ENCODE measurements at places on chromosomes 7 and 10.

- DNase-seq, result no peak
Observed at GRCh38 chr7:157856873-157857577, 520.2 kb downstream of the DNAJB6 start.

GRCh38 chr7:40297741-40298311 lies 163.0 kb downstream of the SUGCT start:
- no peak for DNase-seq

GRCh38 chr7:100552532-100552931 lies 13.5 kb downstream of the AGFG2 start:
- DNase-seq, result no peak

GRCh38 chr7:47119261-47119865 lies 462.5 kb downstream of the TNS3 start:
- DNase-seq, result no peak

DNA sequence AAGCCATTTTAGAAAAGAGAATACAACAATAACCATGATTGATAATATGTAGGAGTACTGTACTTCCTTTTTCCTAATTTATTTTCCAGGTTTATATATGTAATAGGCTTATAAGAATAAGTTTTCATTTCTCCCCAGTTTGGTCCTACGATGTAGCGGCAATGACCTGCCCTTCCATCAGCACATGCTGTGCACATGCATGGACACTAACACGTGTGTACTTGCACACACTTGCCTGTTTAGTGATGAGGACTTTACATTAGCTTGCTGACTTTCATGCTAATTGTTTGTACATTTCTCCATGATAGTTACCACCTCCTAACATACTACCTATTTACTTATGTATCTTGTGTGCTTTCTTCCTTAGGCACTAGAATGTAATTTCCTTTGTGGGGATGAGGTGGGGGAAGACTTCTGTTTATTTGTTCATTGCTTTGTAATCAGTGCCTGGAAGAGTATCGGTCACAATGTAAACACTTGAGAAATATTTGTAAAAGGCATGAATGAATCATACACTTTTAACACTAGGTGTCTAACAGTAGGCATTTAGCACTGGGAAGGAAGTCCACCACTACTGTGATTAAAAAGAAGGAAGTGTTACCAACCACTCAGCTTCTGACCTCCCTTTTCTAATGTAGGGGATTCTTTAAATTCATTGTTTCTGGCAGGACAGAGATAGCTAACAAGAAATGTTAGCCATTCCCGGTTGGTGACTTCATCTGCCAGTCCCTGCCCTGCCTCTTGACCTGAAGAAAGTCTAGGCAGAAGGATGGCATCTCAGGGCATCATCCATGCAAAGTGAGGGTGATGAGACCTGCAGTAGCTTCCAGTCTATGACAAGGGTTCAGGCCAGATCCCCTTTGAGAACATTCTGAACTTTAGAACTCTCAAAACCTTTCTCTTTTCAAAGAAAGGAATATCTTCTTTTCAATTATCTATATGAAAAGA lies 120.2 kb upstream of the RAB18 start:
- peak; percentile 14 for DNase-seq

- no peak for DNase-seq
Observed at GRCh38 chr7:4119848-4120247, 562.2 kb upstream of the FOXK1 start.

GRCh38 chr7:30726296-30727006 lies 25.5 kb upstream of the INMT start:
- no peak for DNase-seq

DNA sequence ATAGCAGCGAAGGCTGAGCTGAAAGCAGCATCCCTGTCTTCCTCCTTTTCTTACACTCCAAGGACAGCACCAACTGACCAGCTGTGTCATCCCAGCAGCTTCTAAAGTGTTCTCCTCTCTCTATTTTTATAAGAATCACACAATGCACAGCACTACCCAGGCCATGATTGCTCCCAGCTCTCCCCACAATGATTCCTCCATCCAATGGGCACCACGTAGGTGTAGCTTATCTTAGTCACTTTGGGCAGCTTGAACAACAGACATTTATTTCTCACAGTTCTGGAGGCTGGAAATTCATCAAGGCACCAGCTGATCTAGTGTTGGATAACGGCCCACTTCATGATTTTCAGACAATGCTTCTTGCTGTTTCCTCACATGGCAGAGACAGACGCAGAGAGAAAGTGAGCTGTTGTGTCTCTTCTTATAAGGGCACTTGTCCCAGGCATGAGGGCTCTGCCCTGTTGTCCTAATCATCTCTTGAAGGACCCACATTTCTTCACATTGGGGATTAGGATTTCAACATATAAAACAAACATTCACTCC lies 92.0 kb upstream of the CDC14C start:
- DNase-seq, result no peak

DNA sequence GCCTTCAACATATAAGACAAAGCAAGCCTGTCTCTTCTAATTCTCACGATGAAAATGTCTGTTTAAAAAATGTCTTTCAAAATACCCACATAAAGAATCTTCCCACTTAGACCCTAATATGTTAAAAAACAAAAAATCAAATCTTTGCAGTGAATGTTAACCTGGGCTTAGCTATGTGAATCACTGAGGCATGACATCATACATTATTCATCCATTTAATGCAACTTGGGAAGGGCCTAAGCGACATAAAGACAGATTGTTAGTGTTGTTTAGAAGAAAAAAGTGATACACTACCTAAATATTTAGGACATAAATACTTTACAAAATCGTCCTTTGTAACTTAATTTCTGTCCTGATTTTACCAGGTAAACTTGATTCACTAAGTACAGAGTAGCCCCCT lies 648.5 kb upstream of the NRP1 start:
- DNase-seq, result no peak

GRCh38 chr10:23067939-23068775 lies 27.2 kb upstream of the MSRB2 start:
- peak; percentile 18 for DNase-seq

DNA sequence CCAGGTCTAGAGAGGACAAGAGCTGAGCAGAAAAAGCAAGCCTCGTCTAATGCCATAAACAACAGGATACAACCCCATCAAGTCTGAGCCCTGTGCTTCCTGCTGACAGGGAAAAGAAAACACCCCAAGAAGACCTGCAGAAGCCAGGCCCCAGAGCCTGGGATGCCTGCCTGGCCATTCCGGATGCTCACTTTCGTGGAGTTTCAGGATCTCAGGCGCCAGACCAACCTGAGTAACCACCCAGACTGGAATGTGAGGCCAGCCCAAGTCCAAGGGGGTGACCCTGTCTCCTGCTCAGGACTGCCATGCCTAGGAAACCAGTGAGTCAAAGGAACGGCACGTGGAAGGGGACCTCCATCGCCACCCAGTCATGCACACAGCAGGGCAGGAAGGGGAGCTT lies 74.3 kb downstream of the PLXNA4 start:
- DNase-seq, result no peak

- DNase-seq, result peak; percentile 6
Observed at GRCh38 chr7:30135301-30136116, 723 bp downstream of the MTURN start.

DNA sequence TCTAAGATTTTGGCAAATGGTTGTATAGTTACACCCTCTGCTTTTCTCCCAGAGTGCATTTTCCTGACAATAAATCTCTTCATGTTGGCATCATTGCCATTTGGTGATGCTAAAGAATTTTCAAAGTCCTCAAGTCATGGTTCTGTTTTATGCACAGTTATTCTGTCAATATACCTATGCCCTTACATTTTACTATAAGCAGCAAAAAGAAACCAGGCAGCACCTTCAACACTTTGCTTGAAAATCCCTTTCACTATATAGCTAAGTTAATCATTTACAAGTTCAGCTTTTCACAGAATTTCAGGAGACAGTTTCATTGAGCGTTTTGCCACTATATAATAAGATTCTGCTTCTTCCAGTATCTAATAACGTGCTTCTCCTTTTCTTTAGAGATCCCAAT lies 22.6 kb downstream of the FIGNL1 start:
- no peak for DNase-seq

GRCh38 chr10:1168763-1169162 lies 112.6 kb downstream of the WDR37 start:
- no peak for DNase-seq

DNA sequence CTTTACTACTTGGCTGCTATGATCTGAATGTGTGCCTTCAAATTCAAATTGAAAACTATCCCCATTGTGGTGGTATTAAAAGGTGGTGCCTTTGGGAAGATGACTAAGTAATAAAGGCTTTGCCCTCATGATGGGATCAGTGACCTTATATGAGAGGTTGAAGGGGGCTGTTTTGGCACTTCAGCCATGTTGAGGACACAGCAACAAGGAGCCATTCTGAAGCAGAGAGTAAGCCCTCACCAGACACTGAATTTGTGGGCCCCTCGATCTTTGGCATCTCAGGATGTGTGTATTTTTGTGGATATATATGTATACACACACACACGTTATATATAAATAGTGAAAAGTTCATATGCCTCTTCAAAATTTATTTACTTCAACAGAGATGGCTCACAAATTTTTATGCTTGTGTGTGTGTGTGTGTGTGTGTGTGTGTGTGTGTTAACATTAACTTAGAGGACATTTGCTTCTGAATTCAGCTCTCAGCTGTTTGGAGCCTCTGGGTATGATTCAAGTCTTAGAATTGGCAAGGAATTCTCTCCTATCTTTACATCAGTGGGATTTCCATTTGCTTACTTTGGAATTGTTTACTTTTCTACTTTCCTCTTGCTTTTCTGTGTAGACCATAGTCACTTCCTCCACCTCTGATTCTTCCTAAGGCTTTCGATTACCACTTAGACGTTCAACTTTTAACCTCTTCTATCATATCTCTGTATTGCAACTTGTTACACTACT lies 66.6 kb downstream of the MAGI2 start:
- no peak for DNase-seq

DNA sequence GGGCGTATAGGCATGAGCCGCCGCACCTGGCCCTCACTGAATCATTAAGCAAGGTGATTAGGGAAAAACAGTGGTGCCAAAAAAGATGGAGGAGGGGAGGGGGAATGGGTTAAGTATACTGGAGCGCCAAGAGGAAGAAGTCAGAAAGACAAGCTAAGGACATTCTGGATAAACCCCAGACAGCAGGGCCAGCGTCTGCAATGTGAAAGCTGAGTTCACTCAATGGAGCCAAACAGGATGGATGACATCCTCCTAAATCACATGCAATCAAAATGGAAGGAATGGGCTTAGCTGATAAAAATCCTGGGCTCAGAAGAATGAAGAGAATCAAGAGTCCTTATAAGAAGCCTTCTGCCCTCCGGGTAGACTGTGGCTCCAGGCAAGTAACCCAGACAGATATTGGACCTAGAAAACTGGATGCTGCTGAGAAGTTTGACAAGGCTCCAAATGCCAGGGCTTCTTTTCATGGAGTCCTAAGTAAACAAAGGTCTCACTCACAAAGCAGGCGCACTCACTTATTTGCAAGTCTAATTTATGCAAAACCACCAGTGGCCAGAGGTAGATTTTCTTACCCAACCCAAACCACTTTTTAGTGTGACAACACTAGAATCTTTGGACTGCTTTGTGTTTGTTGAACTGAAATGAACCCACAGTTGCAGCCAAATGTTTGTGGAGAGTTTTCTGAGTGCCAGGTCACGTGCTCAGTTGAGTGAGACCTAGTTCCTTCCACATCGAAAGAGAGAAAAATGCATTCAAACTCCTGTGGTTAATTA lies 519.1 kb upstream of the AUTS2 start:
- DNase-seq, result no peak

- DNase-seq, result no peak
Observed at GRCh38 chr7:130013241-130013640, 37.9 kb downstream of the ZC3HC1 start.

DNA sequence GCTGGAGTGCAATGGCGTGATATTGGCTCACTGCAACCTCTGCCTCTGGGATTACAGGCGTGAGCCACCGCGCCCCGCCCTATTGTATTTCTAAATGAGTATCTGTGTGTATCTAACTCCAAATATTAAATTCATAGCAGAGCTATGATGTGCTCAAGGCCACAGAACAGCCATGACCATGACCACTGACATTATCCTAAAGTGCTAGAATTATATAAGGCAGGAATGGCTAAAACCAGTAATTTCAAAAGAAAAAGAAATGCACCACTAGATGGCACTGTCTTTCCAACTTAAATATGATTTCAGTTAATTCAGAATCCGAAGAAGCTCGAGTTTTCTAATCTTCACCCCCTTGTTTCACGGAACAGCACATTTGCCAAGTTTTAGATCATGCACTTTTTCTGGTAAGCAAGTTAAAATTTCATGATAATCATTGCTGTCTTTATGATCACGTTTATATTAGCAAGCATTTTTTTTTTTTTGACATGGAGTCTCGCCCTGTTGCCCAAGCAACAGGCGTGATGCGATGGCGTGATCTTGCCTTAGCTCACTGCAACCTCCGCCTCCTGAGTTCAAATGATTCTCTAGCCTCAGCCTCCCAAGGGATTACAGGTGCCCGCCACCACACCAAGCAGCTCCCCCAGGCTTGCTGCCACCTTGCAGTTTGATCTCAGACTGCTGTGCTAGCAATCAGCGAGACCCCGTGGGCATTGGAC lies 65.3 kb downstream of the OR13A1 start:
- peak; percentile 24 for DNase-seq

GRCh38 chr10:124130198-124130900 lies 37.0 kb upstream of the CHST15 start:
- no peak for DNase-seq

- no peak for DNase-seq
Observed at GRCh38 chr10:110827410-110827809, 44.3 kb upstream of the PDCD4 start.

GRCh38 chr10:117743509-117743908 lies 201.0 kb downstream of the EMX2 start:
- no peak for DNase-seq

- DNase-seq, result no peak
Observed at GRCh38 chr7:46810986-46811385, 770.9 kb downstream of the TNS3 start.

GRCh38 chr7:7529328-7529727 lies 6.3 kb downstream of the COL28A1 start:
- DNase-seq, result peak; percentile 77

- DNase-seq, result no peak
Observed at GRCh38 chr10:89002226-89002978, 11.8 kb downstream of the FAS start.

GRCh38 chr7:79290398-79290797 lies 163.1 kb downstream of the MAGI2 start:
- DNase-seq, result no peak

DNA sequence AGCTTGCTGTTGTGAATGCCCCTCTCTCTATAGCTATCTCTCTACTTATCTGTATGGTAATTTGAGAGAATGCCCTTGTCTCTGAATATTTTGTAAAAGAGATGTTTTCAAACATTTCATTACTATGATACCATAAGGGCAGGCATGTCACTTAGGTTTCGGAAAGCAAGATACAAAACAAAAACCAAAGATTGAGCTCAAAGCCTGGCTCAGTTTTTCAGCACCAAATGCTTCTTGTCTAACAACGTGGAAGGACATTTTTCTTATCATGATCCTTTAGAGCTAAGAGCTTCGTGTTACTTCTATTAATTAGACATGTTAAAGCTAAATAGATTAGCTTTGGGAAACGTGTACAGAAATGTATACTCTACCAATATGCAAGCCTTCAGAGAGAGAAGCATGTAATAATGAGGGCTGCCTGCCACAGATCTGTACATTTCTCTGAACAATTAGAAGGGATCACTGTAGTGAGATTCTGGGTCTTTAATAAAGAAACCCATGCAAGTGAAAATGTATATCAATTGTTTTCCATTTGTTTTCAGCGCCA lies 148.9 kb downstream of the ARID5B start:
- DNase-seq, result no peak
